Brain microvascular endothelial cell (primary cell): ENCODE measurements at places on chromosomes 3 and 15.

GRCh38 chr15:44264148-44264547 lies 24.4 kb upstream of the GOLM2 start:
- no peak for DNase-seq

GRCh38 chr3:114994554-114995341 lies 152.3 kb downstream of the ZBTB20 start:
- no peak for DNase-seq

DNA sequence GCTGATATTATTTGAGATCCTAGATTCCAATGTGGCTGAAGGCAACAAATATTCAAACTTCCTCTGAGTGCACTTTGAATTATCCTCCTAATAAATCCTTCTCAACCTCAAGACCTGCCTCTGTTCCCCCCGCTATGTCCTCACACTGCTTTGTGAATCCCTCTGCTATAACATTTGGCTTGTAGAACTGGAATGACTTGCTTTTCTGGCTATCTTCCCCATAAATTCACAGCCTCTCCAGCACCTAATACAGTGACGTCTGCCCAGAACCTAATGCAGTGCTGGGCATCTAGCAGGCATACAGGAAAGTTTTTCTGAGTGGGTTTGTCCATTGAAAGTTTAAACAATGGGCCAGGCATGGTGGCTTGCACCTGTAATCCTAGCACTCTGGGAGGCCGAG lies 643.9 kb upstream of the ADAMTS9 start:
- DNase-seq: no peak

- no peak for DNase-seq
These were observed 12.6 kb downstream of the RORA start for GRCh38 chr15:61216519-61216918.

- no peak for DNase-seq
These were observed 408.2 kb upstream of the CBLB start for GRCh38 chr3:106276755-106277612.

DNA sequence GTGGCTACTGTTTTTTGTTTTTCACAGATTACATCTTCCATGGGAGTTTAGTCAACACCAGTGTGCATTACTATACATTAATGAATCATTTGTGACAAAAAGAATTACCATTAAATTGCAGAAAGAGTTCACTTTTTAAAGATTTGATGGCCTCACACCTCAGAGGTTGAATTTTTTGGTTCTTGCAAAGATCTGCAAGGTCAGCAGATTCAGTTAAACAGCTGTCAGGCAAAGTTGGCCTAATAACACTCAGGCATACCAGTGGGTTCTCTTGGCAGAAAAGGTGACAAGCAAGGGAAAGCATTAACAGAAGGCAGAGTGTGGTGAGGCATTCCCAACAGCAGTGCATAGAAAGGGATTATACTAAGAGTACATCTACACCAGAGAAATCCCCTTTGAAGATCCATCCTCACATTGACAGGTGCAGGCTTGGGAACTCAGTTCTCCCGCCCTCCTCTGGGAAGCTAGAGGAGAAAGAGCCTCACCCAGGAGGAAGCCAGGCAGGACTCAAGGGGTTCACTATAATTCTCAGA lies 24.3 kb upstream of the PTX3 start:
- no peak for DNase-seq

GRCh38 chr3:127299276-127299675 lies 11.4 kb upstream of the PRR20G start:
- no peak for DNase-seq

- no peak for DNase-seq
These were observed 14.5 kb upstream of the TM4SF1 start for GRCh38 chr3:149391960-149392359.

- DNase-seq: no peak
These were observed 18.3 kb downstream of the ABHD5 start for GRCh38 chr3:43709022-43709421.

GRCh38 chr3:94004301-94004910 lies 24.0 kb downstream of the STX19 start:
- DNase-seq: peak; percentile 37

GRCh38 chr3:195183071-195183776 lies 87.7 kb downstream of the XXYLT1 start:
- DNase-seq: no peak

GRCh38 chr15:77980098-77980497 lies 97.4 kb downstream of the TBC1D2B start:
- no peak for DNase-seq

- no peak for DNase-seq
These were observed 12.6 kb upstream of the RTP3 start for GRCh38 chr3:46484911-46485778.

- no peak for DNase-seq
These were observed 12.8 kb upstream of the CCNL1 start for GRCh38 chr3:157172746-157173145.

GRCh38 chr3:196868297-196868661 lies 559 bp downstream of the SENP5 start:
- DNase-seq: peak; percentile 18

GRCh38 chr3:122094693-122095092 lies 39.5 kb downstream of the CD86 start:
- DNase-seq: no peak

- no peak for DNase-seq
These were observed 465.1 kb upstream of the PDZRN3 start for GRCh38 chr3:74089814-74090213.

- DNase-seq: no peak
These were observed 294.3 kb downstream of the CNTN4 start for GRCh38 chr3:2392981-2393380.

- DNase-seq: no peak
These were observed 36.4 kb downstream of the ST8SIA2 start for GRCh38 chr15:92430069-92430440.

- no peak for DNase-seq
These were observed 133.9 kb downstream of the RAP2B start for GRCh38 chr3:153295901-153296300.

GRCh38 chr15:36161771-36162212 lies 417.6 kb upstream of the CDIN1 start:
- no peak for DNase-seq

DNA sequence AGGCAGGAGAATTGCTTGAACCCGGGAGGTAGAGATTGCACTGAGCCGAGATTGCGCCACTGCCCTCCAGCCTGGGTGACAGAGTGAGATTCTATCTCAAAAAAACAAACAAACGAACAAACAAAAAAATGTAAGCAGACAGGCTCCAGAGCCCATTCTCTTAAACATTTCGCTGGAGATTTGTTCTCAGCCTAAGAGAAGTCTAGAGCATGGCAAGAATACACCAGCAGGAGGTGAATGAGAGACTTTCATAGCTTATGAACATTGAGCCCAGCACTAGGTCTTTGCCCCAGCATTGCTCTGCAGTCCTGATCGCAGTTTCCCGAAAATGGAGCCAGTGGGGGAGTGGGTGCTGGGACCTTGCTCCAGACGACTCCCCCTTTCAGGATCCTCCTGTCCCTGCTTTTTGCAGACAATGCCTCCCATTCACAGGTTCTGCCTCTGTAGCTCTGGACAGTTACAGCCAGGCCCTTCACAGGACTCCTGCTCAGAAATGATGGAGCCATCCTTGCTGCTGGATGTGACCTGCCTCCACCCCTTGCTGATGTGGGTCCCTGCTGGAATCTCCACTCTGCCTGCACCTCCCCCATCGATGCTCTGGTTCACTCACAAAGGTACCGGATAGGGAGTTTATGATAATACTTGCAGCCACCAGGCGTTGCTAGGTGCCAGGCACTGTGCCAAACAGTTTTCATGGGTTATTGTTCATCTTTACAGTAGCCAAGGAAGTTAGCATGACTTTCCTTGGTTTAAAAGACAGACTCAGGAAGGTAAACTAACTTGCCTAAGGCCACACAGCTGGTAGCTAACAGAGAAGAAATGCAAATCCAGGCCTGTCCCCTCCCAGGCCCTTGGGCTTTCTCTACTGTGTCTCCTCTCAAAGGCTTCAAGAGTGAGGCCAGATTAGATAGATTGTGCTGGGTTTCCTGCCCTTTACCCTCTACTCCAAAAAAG lies 329.7 kb upstream of the TLE3 start:
- no peak for DNase-seq

GRCh38 chr3:179068779-179069530 lies 2.7 kb downstream of the ZMAT3 start:
- DNase-seq: no peak
